ENCODE measurements at places on chromosomes 5 and 9.

DNA sequence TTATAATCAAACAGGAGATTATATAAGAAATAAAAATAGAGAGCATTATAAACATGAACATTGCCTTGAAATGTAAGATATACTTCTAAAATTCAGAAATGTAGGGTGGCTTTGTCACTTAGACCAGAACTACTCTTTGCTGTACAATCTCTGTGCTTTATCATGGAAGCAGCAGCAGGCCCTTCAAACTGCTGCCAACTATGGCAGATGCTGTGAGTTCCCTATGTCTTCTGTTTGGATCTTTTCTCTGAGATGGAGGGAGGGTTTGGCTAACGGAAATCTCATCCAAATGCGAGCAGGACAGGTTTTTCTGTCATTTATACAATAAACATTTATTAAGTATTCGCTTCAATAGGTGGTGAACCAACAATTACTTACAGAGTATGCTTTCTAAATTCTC, 34.8 kb upstream of the RICTOR start:
- no peak for DNase-seq

GRCh38 chr9:70829591-70830265, 291.7 kb downstream of the TRPM3 start:
- no peak for DNase-seq

GRCh38 chr5:138953387-138954256, 78.5 kb upstream of the LRRTM2 start:
- DNase-seq, result no peak

- DNase-seq, result no peak
Observed at GRCh38 chr9:29211580-29212396, 1638.5 kb upstream of the C9orf72 start.

GRCh38 chr9:120292606-120293005, 287.4 kb downstream of the CDK5RAP2 start:
- no peak for DNase-seq

Measured in glomerular endothelial cell (primary cell).